ENCODE measurements at places on chromosomes 3 and 15.

DNA sequence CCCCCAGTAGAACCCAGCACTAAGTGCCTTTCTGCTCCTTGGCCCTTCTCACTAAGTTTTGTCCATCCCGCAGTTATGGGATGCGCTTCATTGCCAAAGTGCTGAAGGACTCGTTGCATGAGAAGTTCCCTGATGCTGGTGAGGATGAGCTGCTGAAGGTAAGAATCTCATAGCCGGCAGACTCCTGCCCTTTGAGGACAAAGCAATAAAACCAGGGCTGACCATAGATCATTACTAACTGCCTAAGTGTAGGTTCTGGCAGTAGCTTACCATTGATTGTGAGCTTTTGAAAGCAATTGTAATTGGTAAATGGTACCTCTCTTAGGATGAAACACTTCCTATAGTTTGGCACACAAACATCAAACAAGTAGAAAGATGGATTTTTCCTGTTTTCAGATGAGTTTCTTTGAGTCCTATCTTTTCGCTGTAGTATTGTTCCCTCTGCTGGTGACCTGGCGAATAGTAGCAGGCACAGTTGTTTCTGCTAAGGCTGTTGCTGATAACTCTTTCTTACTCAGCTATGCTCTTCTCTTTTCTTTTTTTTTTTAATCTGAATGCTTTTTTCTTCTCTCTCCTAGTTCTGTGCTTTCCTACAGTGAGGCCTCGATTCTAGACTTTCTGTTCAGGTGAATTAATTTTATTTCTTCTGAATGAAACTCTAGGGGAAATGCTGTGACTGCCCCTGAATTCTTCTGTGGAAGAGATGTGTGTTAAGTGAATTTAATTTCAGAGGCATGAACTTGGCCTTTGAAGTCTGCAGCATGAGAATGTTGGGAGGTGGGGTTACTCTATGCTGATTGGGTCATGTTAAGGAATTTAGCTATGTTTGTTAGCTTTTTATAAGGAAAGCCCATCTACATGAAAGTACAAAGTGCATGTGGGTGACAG, 47.4 kb upstream of the CRTC3 start:
- DNase-seq: peak; percentile 62

DNA sequence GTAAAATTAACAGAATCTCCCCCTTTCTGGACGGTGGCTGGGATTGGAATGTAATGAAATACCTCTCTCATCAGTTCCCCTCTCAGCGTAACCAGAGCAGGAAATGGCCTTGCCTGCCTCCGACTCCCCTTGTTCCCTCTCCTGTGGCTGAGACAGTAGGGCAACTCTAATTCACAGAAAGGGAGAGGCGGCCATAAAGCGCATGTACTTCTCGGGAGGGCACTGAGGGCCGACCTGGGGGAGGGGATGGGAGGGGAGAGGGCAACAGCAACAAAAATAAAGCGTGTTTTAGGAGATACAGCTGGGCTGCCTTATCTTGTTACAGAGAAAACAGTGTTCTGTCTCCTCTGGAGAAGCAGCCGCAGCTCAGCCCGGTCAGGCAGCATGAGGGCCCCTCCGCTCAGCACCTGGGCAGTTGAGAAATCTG, 783.3 kb upstream of the ARRDC4 start:
- DNase-seq: peak; percentile 23

GRCh38 chr15:90038632-90039095, 37.5 kb downstream of the ZNF710 start:
- no peak for DNase-seq

DNA sequence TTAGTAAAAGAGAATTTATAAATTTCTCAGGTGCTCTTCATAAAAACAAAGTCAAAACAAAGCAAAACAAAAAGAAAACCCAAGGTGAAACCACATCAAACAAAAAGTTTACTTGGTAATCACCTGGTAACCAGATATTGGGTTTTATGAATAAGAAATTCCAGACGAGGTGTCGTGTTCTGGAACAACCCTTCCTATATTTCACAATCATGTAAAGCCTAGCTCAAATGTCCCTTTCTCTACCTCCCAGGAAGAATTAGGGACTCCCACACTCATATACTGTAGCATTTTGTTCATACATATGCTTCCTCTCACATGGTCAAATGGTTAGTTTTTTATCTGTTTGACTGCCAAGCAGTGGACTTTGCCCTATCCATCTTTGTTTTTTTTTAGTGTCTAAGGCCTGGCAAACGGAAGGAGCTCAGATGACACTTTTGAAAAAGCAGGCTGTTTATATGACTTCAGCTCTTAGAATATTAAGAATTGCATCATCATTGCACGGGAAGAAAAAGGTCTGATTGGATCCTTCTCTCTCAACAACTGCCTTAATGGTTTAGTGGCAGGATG, 326.7 kb upstream of the TBL1XR1 start:
- DNase-seq: no peak

GRCh38 chr3:38648024-38648658, 1.3 kb downstream of the SCN5A start:
- no peak for DNase-seq

GRCh38 chr3:148718982-148719862, 21.5 kb downstream of the AGTR1 start:
- DNase-seq: no peak

DNA sequence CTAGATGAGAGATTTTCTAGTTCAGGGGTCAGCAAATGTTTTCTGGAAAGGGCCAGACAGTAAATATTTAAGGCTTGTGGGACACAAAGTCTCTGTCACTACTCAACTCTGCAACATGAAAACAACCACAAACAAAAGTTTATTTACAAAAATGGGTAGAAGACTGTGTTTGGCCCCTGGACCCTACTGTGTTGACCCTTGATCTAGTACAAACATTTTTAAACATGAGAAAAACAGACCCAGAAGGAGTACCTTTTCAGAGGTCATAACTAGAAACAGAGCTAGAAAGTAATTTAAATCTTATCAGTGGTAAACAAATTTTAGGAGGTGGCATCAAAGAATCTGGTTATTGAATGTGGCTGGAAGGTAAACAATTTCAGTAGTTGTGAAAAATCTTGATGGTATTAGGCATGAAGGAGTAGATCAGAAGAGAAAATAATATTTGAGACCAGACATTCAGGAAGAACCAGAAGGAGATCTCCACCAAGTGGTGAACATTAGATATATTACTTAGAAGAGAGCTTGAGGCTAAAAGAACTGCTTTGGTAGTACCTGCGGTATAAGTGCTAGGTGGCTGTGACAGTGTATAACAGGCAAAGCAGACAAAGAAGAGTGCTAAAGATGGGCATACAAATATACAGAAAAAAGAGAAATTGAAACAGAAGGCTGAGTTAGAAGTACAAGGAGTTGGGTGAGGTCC, 101.7 kb downstream of the NR1I2 start:
- no peak for DNase-seq

- no peak for DNase-seq
Observed at GRCh38 chr3:59885899-59886400, 836.1 kb upstream of the CFAP20DC start.

DNA sequence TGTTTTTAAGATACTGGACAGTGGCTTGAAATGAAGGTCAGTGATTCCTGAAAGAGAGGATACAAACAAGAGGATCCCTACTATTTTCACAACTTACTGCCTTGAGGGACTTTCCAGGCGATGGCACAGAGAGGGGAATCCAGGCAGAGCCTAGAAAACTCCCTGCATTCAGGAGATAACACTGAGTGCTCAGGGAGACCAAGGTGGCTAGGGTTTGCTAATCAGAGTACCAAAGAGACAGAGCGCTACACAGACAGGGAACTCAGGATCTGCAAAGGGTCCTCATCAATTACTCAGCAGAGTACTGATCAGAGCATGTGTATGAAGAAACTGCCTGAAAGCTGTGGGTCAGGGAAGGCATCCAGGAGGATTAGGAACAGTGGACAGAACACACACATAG, 11.7 kb upstream of the MRPS22 start:
- DNase-seq: no peak

DNA sequence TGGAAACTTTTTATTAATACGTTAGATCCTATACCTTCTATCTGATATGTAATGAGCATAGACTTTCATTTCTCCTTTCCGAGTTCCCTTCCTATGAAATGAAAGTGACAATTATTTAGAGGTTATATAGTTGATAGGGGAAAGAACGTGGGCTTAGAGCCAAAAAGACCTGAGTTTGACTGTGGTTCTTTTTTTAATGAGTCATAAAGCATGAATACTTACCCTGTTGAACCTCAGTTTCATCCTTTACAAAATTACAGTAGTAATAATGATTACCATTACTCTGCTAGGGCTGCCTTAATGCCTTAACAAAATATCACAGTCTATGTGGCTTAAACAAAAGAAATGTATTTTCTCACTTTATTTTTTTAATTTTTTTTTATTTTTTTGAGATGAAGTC, 75.9 kb downstream of the AGBL1 start:
- no peak for DNase-seq

DNA sequence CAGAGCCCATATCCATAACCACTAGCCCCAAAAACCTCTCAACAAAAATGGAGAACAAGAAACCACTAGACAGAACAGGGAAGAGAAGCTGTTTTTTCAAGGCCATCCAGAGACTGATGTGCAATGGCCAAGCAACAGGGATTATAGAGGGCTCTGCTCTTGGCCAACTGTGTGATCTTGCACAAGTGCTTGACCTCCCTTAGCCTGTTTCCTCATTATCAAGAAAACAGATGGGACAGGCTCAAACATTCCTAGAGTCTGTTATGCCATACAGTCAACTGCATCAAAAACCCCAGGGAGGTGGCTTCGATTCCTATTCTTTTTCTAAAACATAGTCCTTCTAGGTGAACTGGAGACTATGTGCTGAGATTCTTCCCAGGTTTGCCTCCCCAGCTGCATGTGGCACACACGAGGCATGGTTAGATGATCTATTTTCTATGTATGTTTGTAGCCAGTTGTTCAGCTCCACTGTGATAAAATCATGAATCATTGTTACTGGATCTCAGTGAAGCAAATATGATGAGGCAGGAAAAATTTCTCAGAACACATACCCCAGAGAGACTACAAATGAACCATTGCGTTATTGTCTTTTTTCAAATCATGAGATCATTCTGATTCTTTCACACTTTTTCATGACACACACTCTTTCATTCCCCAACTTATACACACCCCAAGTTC, 132.9 kb upstream of the TGFBR2 start:
- DNase-seq: no peak

DNA sequence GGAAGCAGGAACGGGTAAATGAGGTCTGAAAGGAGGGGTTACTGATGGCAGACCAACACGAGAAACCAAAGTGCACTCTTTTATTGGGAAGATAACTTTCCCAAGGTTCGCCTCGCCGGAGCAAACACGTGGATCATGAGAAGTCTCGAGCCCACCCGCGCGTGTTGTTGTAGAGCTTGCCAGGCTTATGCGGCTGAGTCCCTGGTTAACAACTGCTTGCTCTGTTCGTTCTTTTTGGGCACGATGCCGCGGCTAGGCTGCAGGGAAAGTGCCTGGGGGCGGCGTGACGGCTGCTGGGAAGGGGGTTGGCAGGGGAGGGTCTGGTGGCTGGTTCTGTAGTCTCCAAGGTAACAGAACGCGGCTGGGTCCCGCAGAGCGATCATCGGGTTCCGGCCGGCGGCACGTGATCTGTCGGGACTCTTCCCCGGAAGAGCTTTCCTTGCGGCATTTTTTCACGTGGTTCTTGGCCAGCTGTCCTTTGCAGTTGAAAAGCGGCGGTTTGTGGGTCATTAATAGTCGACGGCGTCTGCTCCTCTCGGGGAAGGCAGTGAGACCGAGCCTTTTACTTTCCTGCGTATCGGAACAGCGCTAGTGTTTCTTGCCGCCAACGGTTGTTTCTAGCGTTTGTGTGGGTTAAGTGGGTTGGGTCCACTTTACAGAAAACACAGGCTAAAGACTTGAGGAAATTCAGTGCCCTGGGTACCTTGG, 1.5 kb downstream of the MGA start:
- peak; percentile 31 for DNase-seq

DNA sequence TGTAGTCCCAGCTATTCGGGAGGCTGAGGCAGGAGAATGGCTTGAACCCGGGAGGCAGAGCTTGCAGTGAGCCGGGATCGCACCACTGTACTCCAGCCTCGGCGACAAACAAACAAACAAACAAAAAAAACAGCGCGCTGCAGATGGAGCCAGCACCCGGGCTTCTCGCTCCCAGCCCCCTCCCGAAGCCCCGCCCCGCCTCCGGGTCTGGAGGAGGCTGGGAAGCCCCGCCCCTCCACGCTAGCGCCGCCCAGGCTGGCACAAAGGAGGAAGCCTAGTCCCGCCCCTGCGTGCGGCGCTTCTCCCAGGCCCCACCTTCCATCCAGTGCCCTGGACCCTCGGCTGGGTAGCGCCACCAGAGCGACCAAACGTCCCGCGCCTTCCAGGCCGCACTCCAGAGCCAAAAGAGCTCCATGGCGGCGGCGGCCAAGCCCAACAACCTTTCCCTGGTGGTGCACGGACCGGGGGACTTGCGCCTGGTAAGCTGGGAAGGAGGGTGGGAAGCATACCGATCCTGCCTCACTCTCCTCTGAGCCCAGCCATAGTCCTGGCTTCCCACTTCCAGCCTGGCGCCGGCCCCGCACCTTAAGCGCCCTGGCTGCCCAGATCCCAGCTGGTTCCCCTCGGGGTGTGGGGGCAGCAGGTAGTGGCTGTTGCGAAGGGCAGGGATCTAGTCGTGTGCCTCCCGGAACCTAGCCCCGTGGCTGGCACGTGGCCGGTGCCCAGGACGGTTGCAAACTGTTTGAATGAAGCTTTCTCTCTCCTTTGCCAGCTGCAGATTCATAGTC, at the start of gene SORD:
TSS of gene SORD (plus strand) at position 325 of the 788 bp plus-strand sequence. CDS start at position 414, 89 bp downstream.
- peak; percentile 90 for DNase-seq

DNA sequence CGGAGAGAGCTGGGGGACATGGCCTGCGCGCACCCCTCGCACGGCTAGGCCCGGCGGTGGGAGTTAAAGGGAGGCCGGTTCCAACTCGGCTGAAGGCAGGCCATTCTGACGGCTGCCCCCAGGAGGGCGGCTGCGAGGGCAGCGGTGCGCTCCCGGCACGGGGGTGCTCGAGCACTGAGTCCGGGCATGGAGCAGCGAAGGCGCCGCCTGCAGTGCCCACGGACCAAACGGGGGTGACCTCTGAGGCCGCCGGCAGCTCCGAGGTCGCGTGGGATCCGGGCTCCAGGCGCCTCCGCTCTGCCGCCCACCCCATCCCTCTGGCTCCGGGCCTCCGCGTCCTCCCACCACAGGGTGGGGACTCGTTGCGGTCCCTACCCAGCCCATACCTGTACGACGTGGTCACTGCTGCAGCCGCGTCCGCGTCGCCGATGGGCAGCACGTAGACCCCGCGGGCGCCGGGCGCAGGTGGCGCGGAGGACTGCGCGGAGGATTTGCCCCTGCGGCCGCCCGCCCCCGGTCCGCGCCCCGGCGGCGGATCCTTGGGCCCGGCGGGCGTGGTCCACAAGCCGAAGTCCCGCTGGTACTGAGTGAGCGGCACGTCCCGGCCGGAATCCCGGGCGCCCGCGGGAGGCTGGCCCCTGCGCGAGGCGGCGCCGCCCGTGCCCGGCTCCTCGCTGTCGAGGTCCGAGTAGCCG, 469 bp downstream of the MAP6D1 start:
- peak; percentile 14 for DNase-seq
